ENCODE measurements at places on chromosomes 7 and 10.

DNA sequence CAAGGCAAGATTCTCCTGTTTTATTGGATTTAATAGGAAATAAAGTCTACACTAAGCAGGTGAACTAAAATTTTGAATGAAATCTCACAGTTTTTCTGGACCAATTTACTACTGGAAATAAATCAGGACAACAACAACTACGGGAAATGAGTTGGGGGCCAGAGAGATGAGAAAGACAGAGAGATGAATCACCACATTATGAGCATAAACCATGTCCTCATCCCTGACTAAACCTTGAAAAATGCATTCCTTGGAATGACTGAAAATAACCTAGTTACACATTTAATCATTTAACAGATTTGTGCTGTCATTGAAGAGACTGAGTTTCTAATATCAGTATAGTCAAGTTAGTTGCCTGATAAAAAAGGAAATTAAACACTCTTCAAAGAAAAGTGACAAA is 608.4 kb upstream of the KCND2 start:
- DNase-seq, result no peak

DNA sequence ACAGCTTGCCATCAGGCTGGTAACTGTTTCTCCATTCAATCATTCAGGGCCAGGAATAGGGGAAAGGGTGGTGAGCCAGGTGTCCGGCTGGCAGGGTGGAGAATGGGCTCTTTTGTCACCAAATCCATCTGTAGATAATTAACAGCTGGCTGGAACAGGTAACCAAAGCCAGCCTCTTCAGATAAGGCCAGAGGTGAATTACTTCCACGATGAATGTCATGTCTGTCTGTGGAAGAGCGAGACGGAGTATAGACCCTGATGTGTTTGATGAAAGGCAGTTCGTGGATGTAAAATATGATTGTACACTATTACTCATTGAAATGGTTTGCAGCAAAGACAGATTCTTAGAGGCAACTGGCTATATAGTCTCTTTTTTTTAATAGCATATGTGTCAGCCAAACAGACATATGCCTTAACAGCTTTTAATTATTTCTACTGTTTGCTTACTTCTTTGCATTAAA is 149.8 kb downstream of the KLF6 start:
- no peak for DNase-seq

DNA sequence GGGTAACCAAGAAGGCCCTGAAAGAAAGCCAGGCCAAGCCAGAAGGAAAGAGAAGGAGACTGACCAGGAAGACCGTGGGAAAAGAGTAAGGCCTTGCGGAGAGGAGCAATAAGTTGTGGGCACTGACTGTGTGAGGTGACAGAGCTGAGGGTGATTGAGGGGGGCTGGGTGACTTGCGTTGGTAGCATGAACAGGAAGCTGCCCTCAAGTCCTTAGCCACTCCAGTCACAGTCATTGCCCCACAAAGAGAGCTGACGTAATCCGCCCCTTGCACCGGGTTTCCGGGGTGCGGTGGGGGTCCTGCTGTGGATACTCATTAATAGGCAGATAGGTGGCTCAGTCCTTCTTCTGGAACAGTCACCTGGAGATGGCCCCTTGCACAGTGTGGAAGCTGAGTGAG is 16.1 kb upstream of the DMBT1 start:
- peak; percentile 38 for DNase-seq

DNA sequence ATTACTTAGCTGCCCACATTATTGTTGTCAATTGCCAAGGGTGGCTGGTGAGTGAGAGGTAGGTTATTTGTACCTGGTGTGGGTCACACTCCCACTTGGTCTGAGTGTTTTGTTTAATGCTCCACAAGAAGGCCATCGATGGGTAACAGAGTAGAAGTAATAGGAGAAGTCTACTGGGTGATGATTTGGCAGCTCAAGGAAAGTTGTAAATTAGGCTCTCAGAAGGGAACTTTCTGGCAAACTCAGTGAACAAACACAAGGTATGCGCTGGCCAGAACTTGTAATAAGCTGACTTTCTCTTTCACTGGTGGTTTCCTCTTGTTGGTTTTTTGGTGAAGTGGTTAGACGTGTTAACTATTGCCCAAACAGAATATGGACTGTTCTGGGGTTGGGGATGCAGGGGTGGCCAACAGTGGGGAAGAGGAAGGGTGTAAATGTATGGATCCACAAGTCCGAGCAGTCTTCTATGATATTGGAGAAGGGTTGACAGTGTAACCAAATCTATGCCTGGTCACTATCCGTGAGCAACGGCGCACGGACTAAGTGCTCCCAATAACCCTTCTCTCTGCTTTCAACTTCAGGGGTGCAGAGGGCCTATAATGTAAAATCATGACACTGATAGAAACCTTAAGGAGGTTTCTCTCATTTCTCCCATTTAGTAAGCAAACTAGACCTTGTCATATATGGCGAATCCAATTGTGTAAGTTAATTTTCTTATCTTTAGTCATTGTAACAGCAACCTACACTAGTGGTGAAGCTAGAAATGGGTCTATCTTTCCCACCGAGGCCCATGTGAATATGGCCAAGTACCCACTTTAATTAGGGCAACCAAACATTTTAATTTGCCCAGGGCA is 212.8 kb downstream of the PTEN start:
- no peak for DNase-seq

- no peak for DNase-seq
Measured at GRCh38 chr7:108093851-108094331, 36.3 kb downstream of the LAMB4 start.
